ENCODE measurements at places on chromosomes 2 and 18. TPM values are rescaled to one million over a fixed set of nuclear protein-coding genes. Genes with fewer than 3 reads are reported as not detected.

DNA sequence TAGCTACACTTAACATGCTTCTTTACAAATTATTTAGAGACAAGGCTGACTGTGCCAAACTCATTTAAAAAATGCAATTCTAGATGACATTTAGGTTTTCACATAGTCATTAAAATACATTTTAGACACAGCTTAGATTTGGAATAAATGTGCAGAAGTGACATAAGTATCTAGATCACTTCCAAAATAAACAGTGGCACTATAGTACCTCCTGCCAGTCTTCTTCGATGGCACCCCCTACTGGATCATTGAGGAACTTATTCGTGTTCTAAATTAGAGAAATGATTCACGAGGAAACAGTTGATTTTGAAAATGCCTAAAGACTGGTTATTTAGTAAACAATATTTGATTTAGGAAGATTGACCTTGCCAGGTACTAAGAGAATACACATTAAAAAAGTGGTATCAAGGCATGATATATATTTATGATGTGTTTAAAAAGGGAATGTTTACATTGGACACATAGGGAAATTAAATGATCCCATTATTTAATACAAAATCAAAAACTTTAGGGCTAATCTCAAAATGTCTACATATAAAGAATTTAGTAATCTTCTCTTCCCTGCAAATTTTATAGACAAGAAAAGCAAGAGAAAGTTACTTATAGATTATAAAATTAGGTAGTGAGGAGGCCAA is 323.9 kb downstream of the XIRP2 start:
- peak; percentile 45 for DNase-seq

GRCh38 chr18:24168496-24168895 is 29.6 kb downstream of the CABYR start:
- no peak for DNase-seq

DNA sequence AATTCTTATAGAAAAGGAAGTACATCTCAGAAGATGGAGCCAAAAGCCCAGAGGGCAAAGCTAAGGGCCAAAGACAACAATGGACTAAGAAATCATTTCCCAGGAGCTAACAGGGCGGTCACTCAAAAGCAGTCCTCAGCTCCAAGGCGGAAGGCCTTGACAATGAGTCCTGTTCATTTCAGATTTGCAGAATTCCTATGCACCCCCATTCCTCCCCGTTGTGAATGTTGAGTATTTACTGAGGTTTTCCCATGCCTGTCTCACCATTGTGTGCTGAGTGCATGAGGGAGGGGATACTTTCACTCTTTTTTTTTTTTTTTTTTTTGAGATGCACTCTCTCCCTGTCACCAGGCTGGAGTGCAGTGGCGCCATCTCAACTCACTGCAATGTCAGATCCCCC is 18.8 kb upstream of the DTNB start:
- peak; percentile 81 for DNase-seq

Gene LHCGR
- total RNA-seq, result not detected

Gene GPBAR1
- 0.37 TPM for total RNA-seq

DNA sequence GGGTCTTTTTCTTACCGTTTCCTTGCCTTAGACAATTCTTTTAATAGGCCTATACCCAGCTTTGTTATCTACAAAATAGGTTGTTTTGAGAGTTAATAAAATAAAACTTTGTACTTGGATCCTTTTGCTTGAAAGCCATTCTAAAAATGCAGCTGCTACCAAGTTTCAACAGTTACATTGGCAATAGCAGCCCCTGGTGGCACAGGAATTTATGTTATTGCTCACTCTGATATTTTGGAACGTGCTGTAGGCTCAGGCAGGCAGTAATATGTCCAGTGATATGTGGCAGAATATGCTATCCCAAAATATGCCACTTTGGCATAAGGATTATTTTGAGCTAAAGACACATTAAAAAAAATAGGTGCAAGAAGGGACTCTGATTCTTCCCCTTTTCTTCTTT is 6.7 kb upstream of the COMMD1 start:
- peak; percentile 23 for DNase-seq

Gene ZNF892
- total RNA-seq, result 2.7 TPM

DNA sequence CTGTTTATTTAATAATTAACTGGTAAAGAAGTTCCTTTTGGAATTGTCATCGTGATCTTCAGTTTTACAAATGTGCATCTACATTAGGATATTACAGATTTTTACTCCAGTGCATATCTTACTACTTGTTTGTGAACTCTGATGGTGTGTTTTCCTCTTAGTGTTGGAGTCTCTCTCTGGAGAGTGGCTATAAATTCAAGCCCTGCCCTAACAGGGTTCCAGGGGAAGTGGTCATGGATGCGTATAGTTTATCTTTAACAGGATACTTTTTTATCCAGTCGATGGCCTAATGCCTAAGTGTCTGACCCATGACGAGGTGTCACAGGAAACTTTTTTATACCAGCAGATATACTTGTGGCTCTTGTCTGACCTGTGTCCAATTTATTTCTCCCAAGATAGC is 75.4 kb downstream of the CHN1 start:
- DNase-seq, result no peak

GRCh38 chr2:235806986-235807750 is 313.3 kb downstream of the AGAP1 start:
- DNase-seq, result no peak

- peak; percentile 95 for DNase-seq
Measured at GRCh38 chr2:200662727-200663126, 76.9 kb downstream of the AOX1 start.

DNA sequence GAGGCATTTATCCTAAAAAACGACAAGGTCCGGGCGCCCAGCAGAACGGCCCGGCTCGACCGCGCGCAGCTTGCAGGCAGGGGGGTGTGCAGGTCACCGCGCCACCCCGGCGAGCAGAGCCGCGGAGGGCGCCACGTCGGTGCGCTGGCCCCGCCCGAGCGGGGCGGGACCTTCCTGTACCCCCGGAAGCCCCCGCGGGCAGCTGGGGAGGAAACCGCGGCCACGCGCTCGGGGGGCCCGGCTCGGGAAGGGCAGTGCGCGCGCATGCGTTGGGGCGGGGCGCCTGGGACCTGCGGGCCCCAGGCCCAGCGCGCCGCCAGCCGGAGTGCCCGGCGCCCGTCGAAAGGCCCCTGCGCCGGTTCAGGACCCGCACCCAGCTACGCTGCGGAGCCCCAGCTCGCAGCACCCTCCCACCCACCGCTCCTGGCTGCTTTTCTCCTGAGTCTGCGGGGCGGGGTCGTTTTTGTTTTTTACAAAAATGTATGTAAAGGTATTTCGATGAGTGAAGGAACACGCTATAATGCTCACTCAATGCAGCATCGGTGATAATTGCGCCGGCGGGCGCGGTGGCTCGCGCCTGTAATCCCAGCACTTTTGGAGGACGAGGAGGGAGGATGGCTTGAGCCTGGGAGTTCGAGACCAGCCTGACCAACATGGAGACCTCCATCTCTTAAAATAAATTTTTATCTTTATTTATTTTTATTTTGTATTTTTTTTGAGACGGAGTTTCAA is 47.7 kb upstream of the POMC start:
- no peak for DNase-seq

DNA sequence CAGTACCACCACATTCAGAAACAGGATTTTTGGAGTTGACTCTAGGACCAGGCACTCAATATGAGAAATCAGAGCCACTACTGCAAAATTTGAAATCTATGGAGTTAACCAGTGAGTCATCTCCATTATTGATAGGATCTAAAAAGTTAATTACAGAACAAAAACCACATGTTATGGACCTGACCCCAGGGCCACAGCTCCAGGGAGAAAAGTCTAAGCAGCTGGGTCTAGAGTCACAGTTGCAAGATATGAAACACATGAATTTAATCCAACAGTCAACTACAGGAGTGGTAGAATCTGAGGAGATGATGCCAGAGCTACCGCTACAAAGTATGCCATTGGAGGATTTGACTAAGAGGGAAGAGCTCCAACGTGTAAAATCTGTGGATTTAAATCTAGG is 13.4 kb upstream of the ZNF512 start:
- peak; percentile 73 for DNase-seq

Gene ABCB11
- total RNA-seq, result 0.02 TPM

Gene GMPPA
- total RNA-seq, result 89.2 TPM

Gene C2orf78
- total RNA-seq, result not detected

Gene C1QL2
- not detected for total RNA-seq

Gene SLC14A1
- total RNA-seq, result 4.6 TPM

- no peak for DNase-seq
Measured at GRCh38 chr2:195212586-195212985, 444.4 kb upstream of the SLC39A10 start.

Gene DOK6
- total RNA-seq, result 0.52 TPM

Gene C2orf92
- not detected for total RNA-seq

Gene EFHD1
- total RNA-seq, result 1.7 TPM

- peak; percentile 33 for DNase-seq
Measured at GRCh38 chr2:189252991-189253675, 73.6 kb upstream of the COL5A2 start.

DNA sequence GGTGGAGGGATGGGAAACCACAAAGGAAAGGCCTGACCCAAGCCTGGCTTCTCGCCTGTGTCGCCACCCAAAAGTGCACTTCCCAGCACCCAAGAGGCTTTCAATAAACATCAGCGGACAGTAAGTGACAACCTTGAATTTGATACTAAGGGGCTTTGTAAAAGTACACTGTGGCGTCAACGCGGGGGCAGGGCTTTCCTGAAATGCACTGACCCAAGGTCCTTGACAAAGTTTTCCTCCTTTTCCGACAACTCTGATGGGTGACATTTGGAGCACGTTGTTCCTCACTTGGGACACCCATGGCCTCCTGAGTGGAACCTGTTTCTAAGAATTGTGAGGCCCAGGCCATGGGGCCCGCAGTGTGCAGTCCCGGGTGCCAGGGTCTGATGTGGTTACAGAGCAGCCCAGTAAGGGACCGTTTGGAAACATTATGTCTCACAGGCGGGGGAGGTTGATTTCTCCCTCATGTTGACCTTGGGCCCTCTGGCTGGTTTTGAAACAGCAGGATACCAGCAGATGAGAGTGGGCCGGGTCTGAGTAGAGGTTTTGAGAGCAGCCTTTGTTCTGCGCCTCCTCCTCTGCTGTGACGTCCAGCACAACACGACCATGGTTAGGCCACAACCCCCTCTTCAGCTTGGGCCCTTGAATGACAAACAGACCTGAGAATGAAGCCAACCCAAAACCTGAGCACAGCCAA is 2.8 kb upstream of the ZBTB14 start:
- no peak for DNase-seq

DNA sequence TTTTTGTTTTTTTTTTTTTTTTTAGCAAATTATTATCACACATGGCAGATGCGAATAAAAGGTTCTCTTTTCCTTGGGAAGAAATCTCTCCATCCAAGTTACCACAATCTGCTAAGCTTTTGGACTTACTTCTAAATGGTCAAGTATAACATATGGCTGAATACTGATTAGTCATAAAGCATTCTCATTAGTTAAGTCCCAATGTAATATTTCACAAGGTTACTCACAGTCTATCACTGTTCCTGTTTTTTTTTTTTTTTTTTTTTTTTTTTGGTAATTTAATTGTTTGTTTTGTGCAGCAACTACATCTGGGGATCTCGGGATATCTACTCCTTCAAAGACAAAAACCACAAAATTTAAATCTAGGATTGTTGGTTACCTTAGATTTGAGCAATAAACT is 771.7 kb downstream of the CPS1 start:
- no peak for DNase-seq

Gene ZNF532
- 52.2 TPM for total RNA-seq

Gene VWA3B
- total RNA-seq, result not detected

Gene WDR33
- 13.6 TPM for total RNA-seq

- no peak for DNase-seq
Measured at GRCh38 chr18:59945544-59945943, 45.7 kb downstream of the PMAIP1 start.

- DNase-seq, result no peak
Measured at GRCh38 chr2:231063347-231063746, 6.7 kb downstream of the PSMD1 start.

GRCh38 chr2:72292433-72292832 is 144.8 kb upstream of the CYP26B1 start:
- DNase-seq, result no peak

DNA sequence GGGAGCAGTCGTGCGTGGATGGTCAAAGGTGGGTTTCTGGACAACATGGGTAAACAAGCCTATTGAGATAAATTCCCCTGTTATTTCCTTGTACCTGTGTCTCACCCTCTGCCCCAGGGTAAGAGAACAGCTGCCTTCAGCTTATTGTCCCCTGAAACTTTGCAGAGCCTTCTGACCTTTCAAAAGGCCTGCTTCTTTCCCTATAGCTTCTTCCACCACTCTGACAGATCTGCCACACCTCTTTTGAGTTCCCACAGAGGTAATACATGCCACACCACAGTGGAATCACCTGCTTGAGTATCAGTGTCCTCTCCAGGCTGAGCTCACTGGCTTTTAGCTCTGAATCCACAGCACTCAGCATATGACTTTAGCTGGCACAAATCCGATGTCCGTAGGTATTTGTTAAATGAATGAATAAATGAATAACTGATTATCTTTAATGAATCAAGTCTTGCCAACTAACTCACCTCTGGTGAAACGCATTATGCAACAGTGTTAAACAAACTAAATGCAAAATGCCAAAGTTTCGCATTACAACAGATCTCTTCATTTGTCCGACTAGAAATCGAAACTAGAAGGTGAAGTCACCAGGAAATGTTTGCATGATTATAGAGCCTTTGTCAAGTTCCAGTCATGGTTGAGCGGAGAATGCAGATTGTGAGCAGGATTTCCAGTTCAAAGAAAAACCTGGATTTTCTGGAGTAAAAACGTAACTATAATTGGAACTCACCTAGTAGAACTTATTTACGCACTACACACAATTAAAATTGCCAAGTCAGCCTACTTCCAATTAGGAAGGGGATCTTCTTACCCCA is 16.4 kb downstream of the DYNAP start:
- peak; percentile 74 for DNase-seq

Gene LYG1
- total RNA-seq, result 0.96 TPM

Gene TNS1
- total RNA-seq, result 2.6 TPM

- no peak for DNase-seq
Measured at GRCh38 chr2:10610213-10610910, 79.4 kb downstream of the NOL10 start.

DNA sequence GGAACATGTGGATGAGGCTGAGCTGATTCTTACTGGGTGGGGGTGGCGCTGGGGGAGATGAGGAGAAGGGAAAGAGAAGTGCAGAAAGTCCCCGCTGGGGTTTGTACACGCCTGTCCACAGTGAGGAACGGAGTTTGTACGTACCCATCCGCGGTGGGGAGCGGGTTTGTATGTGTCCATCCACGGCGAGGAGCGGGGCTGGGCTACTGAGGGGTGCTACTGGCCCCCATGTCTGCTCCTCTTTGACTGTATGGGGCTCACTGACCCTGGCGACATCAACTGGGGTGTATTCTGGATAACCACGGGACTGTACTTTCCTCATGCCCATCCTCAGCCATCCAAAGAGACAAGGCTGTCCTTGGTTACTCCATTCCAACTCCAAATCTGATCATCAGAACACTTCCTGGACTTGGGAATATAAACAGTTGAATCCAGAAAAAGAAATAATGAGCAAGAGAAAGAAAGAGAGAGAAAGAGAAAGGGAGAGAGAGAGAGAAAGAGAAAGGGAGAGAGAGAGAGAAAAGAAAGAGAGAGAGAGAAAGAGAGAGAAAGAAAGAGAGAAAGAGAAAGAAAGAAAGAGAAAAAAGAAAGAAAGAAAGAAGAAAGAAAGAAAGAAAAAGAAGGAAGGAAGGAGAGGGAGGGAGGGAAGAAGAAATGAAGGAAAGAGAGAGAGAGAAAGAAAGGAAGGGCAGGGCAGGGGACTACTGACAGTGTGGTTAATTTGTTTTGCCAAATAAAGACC is 21.0 kb downstream of the MAL start:
- no peak for DNase-seq

- DNase-seq, result peak; percentile 40
Measured at GRCh38 chr2:95300450-95300849, 3.3 kb downstream of the KCNIP3 start.

GRCh38 chr2:69796174-69796573 is 33.3 kb upstream of the GMCL1 start:
- peak; percentile 11 for DNase-seq

GRCh38 chr18:58788971-58789875 is 75.5 kb upstream of the ZNF532 start:
- DNase-seq, result peak; percentile 92
